ENCODE measurements at places on chromosomes 12 and 14.

- no peak for DNase-seq
Observed at GRCh38 chr14:69675877-69676416, 64.6 kb downstream of the SUSD6 start.

DNA sequence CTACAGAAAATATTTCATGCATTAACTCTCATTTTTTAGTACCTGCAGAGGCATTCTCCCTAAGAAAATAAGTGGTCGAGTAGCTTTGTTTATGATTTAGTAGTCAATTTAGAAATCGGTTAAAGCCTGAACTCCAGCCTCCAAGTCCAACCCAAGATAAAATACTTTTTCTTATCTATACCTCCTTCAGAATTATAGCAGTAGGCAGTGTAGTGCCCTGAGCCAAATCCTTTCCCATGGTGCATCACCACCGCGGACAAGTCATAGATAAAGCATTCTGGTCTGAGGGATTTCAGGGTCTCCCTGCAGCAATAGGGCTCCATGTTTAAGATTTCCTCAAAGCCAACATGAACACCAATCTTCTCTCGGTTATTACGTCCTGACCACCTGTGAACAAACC is 30.5 kb downstream of the USP44 start:
- no peak for DNase-seq

DNA sequence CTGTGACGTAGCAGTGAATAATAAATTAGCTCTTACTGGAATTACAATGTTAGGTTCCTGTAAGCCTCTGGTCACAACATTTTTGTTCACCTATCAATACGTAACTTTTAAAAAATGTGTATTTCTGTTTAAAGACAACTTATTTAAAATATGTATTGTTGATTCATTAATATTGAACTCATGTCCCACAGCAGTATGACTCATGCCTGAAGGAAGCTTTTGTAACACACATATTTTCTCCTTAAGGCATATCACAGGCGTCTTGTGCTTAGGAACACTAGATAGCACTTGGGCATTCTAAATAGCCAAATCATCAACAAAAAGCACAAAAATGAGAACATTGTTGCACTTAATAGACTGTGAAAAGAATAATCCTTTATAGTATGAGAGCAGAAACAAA is 92.5 kb downstream of the GPHN start:
- DNase-seq: no peak

- DNase-seq: no peak
Observed at GRCh38 chr14:34865889-34866574, 9.1 kb downstream of the BAZ1A start.
